ENCODE measurements at places on chromosomes 4 and X. TPM values are rescaled to one million over a fixed set of nuclear protein-coding genes. Genes with fewer than 3 reads are reported as not detected.

DNA sequence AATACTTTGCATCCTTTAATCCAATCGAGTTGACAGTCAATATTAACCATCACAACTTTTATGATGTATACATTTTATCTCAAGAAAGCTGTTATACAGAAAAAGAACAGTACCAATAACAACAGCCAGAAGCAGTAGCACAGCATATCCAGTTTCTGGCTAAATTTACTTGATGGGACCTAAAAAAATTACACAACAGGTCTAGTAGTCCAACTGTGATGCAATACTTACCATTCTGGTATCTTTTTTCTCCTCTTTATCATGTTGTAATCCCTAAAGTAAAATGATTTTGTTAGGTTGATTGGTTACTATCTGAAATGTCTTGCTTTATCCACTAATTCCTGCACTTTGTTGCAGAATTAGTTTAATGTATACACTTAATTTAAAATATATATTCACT lies 1150.6 kb downstream of the FAT4 start:
- H3K4me1 ChIP-seq: no peaks in the 10 kb centered on the region
- no peak overlapping the region for H3K27ac ChIP-seq
- DNase-seq: no peak
- H3K27me3 ChIP-seq: no peaks in the 10 kb centered on the region
- H3K36me3 ChIP-seq: no peaks in the 10 kb centered on the region

STOX2 gene
- total RNA-seq: 6.1 TPM

DNA sequence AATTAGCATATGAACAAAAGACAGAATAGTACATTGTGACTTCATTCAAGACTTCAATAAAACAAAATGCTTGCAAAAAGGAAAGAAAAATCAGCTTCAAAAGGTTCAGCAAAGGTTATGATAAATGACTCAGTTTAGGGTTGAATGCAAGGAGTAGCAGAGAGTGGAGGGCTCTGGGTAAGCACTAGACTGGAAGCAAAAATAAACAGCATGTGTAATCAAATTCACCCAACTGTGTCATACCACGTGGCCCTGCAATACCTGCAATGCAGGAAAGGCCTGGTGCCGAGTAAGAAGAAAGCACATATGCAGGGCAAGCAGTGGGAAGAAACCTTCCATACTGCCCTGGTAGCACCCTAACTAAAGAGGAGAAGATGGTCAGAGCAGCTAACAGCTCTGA lies 88.7 kb downstream of the ATP11C start:
- H3K36me3 ChIP-seq: no peaks in the 10 kb centered on the region
- no peak overlapping the region for H3K4me3 ChIP-seq
- no peak overlapping the region for H3K27ac ChIP-seq
- no peaks in the 10 kb centered on the region for H3K27me3 ChIP-seq
- no peaks in the 10 kb centered on the region for H3K4me1 ChIP-seq

GRCh38 chr4:2272026-2272827 lies 10.3 kb upstream of the MXD4 start:
- H3K36me3 ChIP-seq: no peaks in the 10 kb centered on the region
- no peaks in the 10 kb centered on the region for H3K27me3 ChIP-seq
- H3K27ac ChIP-seq: no peak overlapping the region
- H3K4me3 ChIP-seq: no peak overlapping the region
- H3K4me1 ChIP-seq: no peaks in the 10 kb centered on the region
- no peak for DNase-seq

- no peak overlapping the region for H3K27ac ChIP-seq
- H3K4me1 ChIP-seq: no peaks in the 10 kb centered on the region
- DNase-seq: no peak
- no peak overlapping the region for H3K4me3 ChIP-seq
Measured at GRCh38 chrX:29488919-29489318, 726.4 kb upstream of the MAGEB2 start.

- H3K36me3 ChIP-seq: no peaks in the 10 kb centered on the region
- no peak overlapping the region for H3K4me3 ChIP-seq
- H3K27ac ChIP-seq: no peak overlapping the region
Measured at GRCh38 chrX:106208154-106208553, 40.0 kb downstream of the PWWP3B start.

DNA sequence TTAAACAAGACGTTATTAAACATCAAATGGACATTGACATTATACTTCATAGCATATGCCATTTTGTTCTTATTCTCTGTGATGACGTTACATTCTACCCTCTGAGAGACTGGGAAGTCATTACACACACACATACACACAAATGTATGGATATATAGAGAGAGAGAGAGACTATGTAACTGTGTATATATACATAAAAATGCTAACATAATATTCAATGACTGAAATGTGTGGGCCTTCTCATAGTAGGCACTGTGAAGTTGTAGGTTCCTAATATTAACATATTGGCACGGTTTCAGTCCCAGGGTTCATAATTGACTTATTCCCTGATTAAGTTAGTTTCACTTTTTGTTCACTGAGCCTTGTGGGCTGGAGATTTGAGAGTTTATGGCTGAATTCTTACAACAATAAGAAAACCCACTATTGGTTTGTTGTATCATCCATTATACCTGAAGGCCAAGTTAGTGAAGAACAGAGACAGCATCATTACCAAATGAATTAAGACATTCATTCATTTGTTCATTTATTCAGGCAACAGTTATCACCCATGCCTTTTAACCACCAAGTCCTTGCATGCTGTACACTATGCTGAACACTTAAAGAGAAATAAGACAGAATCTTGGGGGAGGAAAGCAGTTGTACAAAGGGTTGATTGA lies 68.5 kb downstream of the GAB1 start:
- no peak for DNase-seq
- peaks cover 11% of the 10 kb centered on the region for H3K4me1 ChIP-seq
- H3K27me3 ChIP-seq: no peaks in the 10 kb centered on the region
- no peak overlapping the region for H3K4me3 ChIP-seq
- H3K36me3 ChIP-seq: no peaks in the 10 kb centered on the region

CAPN6 gene
- total RNA-seq: 1.5 TPM

NPNT gene
- total RNA-seq: 26.3 TPM

- no peak overlapping the region for H3K4me3 ChIP-seq
- H3K27me3 ChIP-seq: no peaks in the 10 kb centered on the region
- DNase-seq: no peak
- no peaks in the 10 kb centered on the region for H3K4me1 ChIP-seq
- no peak overlapping the region for H3K27ac ChIP-seq
Measured at GRCh38 chr4:132238697-132239096, 910.4 kb upstream of the PCDH10 start.

LDB2 gene
- 7.0 TPM for total RNA-seq

FGF13 gene
- 2.1 TPM for total RNA-seq

All from transverse colon (tissue), 4 donors.